ENCODE measurements at places on chromosomes 3 and 15. TPM values are rescaled to one million over a fixed set of nuclear protein-coding genes. Genes with fewer than 3 reads are reported as not detected.

The IL17RD gene
- 4.3 TPM for total RNA-seq

The MORC1 gene
- not detected for total RNA-seq

The BLM gene
- total RNA-seq: 3.2 TPM

The GOLGA6B gene
- total RNA-seq: not detected

The LOXL1 gene
- 115 TPM for total RNA-seq

The GHSR gene
- not detected for total RNA-seq

The GREM1 gene
- total RNA-seq: 35.5 TPM

The APH1B gene
- total RNA-seq: 28.4 TPM

The TNNC1 gene
- 4.7 TPM for total RNA-seq

The COMMD2 gene
- 34.0 TPM for total RNA-seq

The SLC51B gene
- total RNA-seq: not detected

The NR2E3 gene
- total RNA-seq: 0.72 TPM

The IL17RE gene
- total RNA-seq: 11.0 TPM

DNA sequence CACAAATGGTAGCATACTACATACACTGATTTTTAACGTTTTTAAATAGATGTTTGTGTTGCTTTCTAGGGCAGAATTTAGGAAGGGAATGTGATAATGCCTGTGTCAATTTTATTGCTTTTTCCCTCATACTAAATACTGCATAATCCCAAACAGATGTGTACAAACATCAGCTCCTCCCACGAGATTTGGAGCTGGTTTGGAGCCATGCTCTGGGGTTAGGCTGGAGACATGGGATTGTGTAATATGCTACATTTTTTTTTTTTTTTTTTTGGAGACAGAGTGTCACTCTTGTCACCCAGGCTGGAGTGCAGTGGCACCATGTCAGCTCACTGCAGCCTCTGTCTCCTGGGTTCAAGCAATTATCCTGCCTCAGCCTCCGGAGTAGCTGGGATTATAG, 80.1 kb downstream of the EBLN2 start:
- H3K27ac ChIP-seq: no peak overlapping the region
- no peaks in the 10 kb centered on the region for H3K4me1 ChIP-seq
- no peaks in the 10 kb centered on the region for H3K36me3 ChIP-seq
- no peaks in the 10 kb centered on the region for H3K27me3 ChIP-seq

GRCh38 chr3:11185564-11186317, 31.4 kb downstream of the HRH1 start:
- peak overlapping the region; percentile 87 for H3K27ac ChIP-seq
- H3K27me3 ChIP-seq: no peaks in the 10 kb centered on the region
- peak; percentile 88 for DNase-seq
- no peak overlapping the region for H3K4me3 ChIP-seq

- H3K27me3 ChIP-seq: no peaks in the 10 kb centered on the region
- peak; percentile 91 for DNase-seq
- H3K4me1 ChIP-seq: no peaks in the 10 kb centered on the region
- H3K4me3 ChIP-seq: peak overlapping the region; percentile 91
These were observed 721 bp downstream of the ADAMTS7 start for GRCh38 chr15:78810362-78811123.

- H3K27ac ChIP-seq: no peak within 1 kb of the TSS
- no peak for DNase-seq
- H3K4me3 ChIP-seq: peak within 1 kb of the TSS; percentile 17
- H3K27me3 ChIP-seq: no peaks in the 10 kb centered on the region
- H3K36me3 ChIP-seq: peaks cover 11% of the 10 kb centered on the region
These were observed at the start of gene SNX22 for GRCh38 chr15:64151727-64152506. Gene SNX22 (plus strand): TSS chr15:64151731. CDS start chr15:64151776, 45 bp downstream.

GRCh38 chr3:99862208-99862607, 44.5 kb downstream of the CMSS1 start:
- H3K4me3 ChIP-seq: no peak overlapping the region
- peak overlapping the region; percentile 88 for H3K27ac ChIP-seq
- H3K36me3 ChIP-seq: peaks cover 2% of the 10 kb centered on the region
- no peak for DNase-seq

DNA sequence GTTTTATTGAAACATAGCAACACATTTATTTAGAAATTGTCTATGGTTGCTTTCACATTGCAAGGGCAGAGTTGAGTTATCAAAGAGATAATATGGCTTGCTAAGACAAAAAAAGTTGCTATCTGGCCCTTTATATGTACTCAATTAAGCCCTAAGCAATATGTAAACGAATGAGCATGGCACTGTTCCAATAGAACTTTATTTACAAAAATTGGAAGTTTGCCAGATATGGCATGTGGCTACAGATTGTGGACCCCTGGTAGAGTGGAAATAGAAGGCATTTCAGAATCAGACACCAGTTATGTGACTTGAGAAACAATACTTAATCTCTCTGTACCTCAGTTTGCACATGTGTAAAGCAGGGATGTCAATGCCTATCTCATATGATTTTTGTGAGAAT, 515.6 kb upstream of the SGO1 start:
- no peaks in the 10 kb centered on the region for H3K27me3 ChIP-seq
- DNase-seq: no peak
- no peaks in the 10 kb centered on the region for H3K36me3 ChIP-seq
- no peak overlapping the region for H3K27ac ChIP-seq

DNA sequence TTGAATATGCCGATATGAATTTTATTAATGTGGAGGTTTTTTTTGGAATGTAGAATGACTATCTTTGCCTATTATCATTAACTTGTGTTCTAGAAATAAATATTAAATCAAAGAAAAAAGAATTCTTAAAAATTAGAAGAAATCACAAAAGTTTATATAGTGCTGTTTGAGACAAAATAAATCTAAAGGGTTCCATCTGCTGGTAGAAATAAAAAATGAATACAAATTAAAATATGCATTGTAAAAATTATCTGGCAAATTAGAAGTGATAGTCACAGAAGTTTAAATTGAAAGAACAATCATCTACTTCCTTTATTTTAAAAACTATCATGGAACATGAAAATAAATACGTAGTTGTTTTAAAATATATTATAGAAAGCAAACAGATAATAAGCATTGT, 22.7 kb upstream of the ZBTB20 start:
- H3K36me3 ChIP-seq: no peaks in the 10 kb centered on the region
- no peaks in the 10 kb centered on the region for H3K27me3 ChIP-seq
- no peak overlapping the region for H3K27ac ChIP-seq
- H3K4me1 ChIP-seq: no peaks in the 10 kb centered on the region
- no peak for DNase-seq

DNA sequence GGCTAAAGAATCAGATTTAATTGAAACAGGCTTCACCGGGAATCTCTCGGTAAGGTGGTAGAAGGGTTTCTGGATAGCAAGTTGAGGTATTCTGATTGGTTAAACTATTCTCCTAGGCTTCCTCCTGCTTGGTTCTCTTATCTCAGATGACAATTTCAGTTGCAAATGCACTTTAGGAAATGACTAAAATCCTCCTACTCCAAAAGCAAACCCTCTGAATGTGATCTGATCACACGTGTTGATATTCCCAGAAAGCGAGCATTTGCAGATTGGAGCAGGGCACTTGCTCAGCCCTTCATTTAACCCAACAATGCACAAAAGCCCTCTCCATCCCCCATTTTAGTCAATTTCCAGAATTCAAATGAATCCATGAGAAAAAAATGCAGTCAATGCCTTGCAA, 55.6 kb upstream of the ICE2 start:
- no peaks in the 10 kb centered on the region for H3K27me3 ChIP-seq
- H3K27ac ChIP-seq: no peak overlapping the region
- H3K36me3 ChIP-seq: no peaks in the 10 kb centered on the region
- no peak overlapping the region for H3K4me3 ChIP-seq

GRCh38 chr15:31358957-31359701, 32.5 kb downstream of the KLF13 start:
- no peak for DNase-seq
- no peak overlapping the region for H3K27ac ChIP-seq
- H3K27me3 ChIP-seq: no peaks in the 10 kb centered on the region
- no peak overlapping the region for H3K4me3 ChIP-seq

DNA sequence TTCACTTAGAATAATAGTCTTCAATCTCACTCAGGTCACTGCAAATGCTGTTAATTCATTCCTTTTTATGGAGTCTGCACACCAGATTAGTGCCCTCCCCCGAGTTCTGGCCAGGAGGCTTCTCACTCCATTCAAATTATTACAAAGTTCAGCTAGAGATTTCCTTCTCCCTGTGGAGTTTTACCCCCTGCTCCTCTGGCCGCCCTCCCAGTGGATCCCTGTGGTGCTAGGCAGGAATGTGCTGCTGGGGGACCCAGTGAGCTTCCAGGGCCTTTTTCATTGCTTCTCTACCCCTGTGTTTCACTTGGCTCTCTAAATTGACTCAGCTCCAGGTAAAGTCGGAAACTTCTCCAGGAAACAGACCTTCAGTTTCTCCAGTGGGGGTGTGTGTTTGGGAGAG, 42.7 kb upstream of the CD200R1L start:
- H3K36me3 ChIP-seq: no peaks in the 10 kb centered on the region
- H3K4me1 ChIP-seq: no peaks in the 10 kb centered on the region
- no peak for DNase-seq
- no peak overlapping the region for H3K4me3 ChIP-seq

DNA sequence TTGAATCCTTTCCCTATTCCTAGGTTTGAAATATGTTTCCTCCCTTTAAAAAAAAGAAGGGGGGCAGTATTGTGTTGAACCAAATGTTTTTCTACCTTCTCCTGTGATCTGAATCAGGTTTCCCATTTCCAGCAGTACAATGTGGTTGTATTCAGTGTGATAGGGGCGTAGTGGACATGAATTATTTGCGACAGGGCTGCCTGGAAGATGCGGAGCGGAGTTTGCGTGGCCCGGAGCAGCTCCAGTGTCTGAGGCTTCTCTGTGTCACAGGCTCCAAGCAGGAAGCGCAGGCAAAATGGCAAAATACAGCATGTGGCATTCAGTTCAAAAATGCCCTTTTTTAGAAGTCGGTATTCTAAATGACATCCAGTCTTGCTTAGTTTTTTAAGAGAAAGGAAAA, 154.4 kb downstream of the PGPEP1L start:
- no peaks in the 10 kb centered on the region for H3K27me3 ChIP-seq
- peak overlapping the region; percentile 73 for H3K4me3 ChIP-seq
- H3K36me3 ChIP-seq: no peaks in the 10 kb centered on the region
- DNase-seq: peak; percentile 95

DNA sequence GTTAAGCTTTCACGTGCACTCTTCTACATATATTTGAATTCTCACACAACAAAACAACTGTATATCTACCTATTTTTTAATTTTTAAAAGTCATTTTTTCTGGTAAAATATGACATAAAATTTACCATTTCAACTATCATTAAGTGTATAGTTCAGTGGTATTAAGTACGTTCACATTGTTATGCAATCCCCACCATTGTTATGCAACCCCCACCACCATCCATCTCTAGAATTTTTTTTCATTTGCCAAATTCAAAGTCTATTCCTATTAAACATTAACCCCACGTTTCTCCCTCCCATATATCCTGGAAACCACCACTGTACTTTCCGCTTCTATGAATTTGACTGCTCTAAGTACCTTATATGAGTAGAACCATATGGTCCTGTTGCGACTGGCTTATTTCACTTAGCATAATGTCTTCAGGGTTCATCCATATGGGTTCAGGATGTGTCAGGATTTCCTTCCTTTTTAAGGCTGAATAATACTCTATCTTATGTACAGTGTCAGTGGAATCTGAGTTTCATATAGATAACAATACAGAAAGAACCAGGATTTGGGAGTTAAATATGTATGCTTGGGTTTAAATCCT, 279.2 kb downstream of the DOCK3 start:
- no peak overlapping the region for H3K27ac ChIP-seq
- H3K4me3 ChIP-seq: no peak overlapping the region
- DNase-seq: no peak
- no peaks in the 10 kb centered on the region for H3K36me3 ChIP-seq

- H3K27ac ChIP-seq: no peak overlapping the region
- DNase-seq: peak; percentile 15
- no peaks in the 10 kb centered on the region for H3K36me3 ChIP-seq
These were observed 70.4 kb downstream of the CPN2 start for GRCh38 chr3:194280777-194281176.

DNA sequence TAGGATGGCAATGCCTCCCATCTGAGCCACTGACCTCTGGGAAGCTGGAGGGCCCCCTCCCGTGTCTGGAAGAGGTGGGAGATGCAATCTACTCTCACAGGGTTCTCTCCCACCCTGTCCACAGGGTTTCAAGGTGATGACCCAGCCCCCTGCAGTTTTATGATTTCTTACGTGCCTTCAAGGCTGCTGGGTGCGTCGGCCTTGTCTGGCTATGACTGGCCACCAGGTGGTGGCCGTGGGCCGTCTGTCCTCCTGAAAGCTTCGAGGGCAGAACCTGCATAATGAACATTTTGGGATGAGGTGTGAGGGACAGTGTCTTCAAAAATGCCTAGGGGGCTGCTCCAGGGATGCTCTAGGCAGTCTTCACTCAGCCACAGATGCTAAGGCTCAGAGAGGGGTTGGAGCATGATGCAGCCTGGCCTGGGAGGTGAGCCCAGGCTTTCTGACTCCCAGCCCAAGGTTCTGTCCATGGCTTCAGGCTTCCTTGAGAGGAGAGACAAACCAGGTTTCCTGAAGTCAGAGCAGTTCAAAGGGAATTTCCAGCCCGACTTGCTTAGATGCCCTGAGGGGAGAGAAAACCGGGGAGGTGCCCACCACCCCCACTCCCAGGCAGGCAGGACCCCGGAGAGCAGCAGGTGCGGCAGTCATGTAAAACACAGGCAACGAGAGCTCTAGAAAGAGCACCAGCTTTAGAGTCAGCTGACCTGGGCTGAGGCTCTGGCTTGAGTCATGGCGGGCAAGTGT, 18.7 kb downstream of the ISG20 start:
- no peak overlapping the region for H3K27ac ChIP-seq
- H3K36me3 ChIP-seq: no peaks in the 10 kb centered on the region
- no peaks in the 10 kb centered on the region for H3K27me3 ChIP-seq
- no peak overlapping the region for H3K4me3 ChIP-seq

- no peak for DNase-seq
- no peaks in the 10 kb centered on the region for H3K36me3 ChIP-seq
- no peaks in the 10 kb centered on the region for H3K27me3 ChIP-seq
- no peaks in the 10 kb centered on the region for H3K4me1 ChIP-seq
- H3K27ac ChIP-seq: no peak overlapping the region
These were observed 34.0 kb upstream of the ZPLD1 start for GRCh38 chr3:102400766-102401165.

GRCh38 chr3:188008582-188009213, 145.3 kb upstream of the LPP start:
- H3K27ac ChIP-seq: no peak overlapping the region
- no peaks in the 10 kb centered on the region for H3K4me1 ChIP-seq
- DNase-seq: no peak
- H3K36me3 ChIP-seq: no peaks in the 10 kb centered on the region
- H3K4me3 ChIP-seq: no peak overlapping the region

DNA sequence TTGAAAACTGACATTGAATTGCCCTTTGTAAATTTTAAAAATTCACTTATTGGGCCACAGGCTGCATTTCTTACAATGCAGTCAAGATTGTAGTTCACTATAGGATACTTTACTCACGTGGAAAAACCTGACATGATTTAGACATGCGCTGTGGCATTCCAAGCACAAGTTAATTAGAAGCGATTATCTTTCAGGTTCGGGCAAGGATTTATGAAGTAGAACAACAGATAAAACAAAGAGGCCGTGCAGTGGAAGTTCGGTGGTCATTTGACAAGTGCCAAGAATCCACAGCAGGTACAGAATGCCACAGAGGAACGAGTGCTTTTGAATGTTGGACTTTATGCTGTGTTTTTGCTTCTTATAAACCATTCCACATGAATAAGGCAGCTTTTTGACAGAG, 37.8 kb downstream of the GPR171 start:
- H3K4me3 ChIP-seq: no peak overlapping the region
- H3K27me3 ChIP-seq: no peaks in the 10 kb centered on the region
- no peaks in the 10 kb centered on the region for H3K4me1 ChIP-seq
- no peak for DNase-seq
- no peak overlapping the region for H3K27ac ChIP-seq

Data from aorta (tissue), 5 donors.